ENCODE measurements at places on chromosomes 4 and X.

DNA sequence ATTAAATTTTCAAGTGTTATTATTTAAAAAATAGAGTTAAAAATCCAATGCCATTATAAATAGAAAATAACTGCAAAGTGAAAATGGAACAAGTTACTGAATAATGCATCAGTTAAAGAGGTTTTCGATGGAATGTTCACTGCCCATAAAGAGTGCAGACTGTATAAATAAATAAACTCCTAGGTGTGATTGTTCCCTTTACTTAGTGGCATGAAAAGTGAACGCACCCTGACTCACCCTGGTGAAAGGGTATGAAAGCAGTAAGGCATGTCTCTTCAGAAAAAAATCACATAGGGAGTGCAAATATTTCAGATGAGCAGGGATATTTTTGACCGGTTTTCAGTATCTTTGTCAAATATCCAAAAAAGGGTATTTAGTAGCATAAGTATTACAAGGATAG is 387.8 kb downstream of the DCAF12L2 start:
- no peak for DNase-seq

DNA sequence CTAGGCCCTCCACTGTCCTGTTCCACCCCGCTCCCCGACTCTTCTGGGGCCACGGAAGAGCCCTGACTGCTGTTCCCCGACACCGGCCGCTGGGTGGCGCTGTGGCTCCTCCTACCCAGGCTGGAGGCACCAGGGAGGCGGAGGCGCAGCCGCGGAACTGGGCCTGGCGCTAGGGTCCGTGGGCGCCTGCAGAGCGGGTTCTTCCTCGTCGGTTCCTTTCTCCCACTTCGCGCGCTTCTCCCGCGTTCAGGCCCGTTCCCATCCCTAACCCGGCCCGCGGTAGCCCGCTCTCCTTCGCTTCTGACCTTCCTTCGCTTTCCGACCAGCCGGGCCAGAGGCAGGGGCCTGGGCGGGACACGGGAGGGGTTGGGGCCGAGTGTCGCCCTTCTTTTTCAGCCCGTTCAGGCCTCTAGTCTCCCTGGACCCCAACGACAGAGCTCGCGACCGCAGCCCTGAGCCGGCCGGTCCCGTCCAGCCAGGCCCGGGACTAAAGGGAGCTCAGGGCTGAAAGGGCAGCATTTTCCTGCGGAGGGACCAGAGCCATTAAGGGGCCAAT is 34.3 kb downstream of the NALF2 start:
- peak; percentile 60 for DNase-seq

DNA sequence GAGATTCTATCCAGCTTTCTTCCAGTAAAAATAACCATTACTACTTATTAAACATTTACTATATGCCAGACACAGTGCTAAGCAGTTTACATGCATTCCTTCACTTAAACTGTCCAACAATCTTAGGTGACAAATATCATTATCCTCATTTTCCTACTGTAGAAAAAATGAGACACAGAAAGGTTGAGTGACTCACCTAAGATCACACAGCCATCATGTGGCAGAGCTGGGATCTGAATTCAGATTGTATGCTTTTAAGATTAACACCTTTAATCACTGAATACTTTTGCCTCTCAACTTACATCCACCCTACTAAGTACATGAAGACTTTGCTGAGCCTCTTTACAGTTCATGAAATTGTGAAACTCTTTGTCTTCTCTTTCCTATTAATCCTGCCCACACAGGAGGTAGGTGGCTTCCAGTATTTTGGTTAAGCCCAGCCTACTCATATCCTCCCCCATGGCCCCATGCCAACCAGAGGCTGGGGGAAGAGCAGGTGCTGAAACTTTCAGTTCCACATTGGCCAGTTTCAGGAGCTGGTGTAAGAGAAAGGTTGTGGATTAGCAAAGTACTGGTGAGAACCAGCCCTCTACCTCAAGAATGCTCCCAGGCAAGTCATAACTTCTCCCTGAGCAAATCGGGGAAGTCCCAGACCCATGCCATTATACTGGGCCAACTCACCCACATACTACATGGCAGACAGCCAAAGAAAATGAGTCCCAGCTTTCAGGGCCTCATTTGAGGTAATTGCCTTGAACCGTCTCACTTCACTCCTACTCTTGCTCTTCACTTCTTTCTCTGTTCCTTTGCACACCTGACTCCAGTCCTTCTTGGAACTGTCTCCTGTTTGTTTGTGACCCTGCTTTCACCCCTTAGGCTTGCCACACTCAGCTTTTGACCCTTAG is 211.1 kb downstream of the GUCY2F start:
- peak; percentile 9 for DNase-seq

DNA sequence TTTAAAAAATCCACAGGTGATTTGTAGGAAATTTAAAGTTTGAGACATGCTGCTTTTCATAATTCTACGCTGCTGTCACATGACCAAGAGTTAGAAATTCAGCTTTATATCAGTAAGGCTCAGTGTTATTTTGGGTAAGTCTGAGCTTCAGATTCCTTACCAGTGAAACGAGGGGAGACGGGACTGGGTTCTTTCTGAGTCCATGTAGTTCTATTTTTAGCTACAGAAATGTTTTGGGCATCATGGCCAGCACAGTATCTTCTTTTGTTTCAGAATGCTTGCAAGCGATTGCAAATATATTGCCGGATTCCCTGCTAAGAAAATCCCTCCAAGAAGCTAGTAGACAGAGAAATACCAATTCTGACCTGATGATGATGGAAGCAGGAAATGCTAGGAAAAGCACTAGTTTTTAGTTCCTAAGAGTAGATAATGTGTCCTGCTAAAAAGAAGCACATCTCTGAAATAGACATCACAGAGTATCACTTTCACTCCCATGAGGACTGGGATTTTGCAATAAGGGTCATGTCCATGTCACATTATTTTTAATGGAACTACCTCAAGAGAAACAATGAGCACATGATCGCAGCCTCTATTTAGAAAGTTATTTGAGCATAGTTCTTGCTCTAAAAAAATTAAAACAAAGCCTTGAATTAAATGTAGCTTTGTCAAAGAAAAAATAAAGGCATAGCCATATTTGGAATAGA is 10.9 kb downstream of the ATP1B4 start:
- DNase-seq: no peak

GRCh38 chr4:53558065-53558801 is 33.1 kb downstream of the LNX1 start:
- DNase-seq: no peak

DNA sequence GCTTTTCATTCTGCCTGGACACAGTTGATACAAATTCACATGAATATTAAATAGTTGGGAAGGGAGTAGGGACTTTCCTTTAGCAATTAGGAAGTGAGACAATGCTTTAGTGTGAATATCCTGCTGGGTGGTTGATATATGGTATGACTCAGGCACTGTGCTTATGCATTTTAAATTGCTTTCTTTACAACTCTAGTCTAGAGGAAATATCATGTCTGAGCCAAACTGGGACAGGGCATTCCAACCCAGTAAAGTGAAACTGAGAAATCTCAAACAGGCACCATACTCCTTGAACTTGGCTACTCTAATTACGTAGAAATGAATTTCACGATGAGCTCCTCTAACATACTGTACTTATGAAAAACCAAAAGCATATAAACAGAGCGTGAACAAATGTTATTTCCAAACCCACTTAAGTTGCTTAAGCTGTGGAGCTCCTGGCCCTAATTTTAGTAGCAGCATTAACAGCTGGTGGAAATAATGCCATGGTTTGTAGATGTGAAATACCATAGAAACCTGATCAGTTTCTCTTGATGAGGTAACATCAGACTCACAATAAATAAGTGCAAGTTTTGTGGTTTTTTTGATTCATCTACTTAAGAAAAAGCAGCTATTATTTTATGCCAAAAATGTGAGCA is 242.9 kb upstream of the GK2 start:
- DNase-seq: no peak
